Right atrium auricular region (tissue), 2 donors: ENCODE measurements at places on chromosomes 5 and 9. TPM values are rescaled to one million over a fixed set of nuclear protein-coding genes. Genes with fewer than 3 reads are reported as not detected.

CCDC183 gene
- total RNA-seq: 2.3 TPM

PLAC8L1 gene
- not detected for total RNA-seq

WDR38 gene
- total RNA-seq: not detected

DNA sequence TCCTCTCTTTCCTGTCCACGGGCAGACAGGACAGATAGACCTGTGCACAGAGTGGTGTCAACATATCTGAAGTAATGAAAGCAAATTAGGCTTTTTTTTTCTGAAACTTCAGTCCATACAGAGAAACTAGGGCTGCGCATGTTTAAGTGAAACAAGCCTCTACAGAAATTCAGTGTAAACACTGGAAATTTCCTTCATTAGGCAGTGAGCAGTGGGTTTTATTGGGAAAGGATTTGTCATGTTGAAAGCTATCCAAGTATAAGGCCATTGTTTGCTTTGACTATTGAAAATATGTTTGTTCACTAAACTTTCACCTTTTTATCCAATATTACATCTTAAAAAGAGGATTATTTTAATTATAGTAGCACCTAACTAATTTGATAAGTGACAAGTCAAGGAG is 161.2 kb downstream of the AOPEP start:
- DNase-seq: no peak
- no peak overlapping the region for H3K27ac ChIP-seq
- H3K4me1 ChIP-seq: peaks cover 26% of the 10 kb centered on the region
- no peaks in the 10 kb centered on the region for H3K27me3 ChIP-seq

DNA sequence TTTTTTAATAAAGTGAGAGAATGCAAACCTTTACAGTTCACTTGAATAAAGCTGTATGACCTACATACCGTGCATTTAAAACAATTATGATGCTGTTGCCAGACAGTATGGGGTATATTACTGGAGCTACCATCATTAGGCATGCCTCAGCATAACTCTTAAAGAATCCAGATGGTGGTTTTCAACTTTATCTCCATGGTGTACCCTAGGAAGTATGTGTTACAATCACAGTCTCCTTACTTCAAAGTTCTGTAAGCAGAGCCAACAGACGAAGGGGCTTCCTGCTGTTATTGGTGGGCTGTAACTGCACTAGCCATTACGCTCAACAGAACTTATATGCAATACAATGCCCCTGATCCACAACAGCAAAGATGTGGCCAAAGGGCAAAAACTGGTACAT is 803.3 kb downstream of the DTWD2 start:
- no peak overlapping the region for H3K27ac ChIP-seq
- H3K4me1 ChIP-seq: no peaks in the 10 kb centered on the region
- DNase-seq: no peak
- H3K27me3 ChIP-seq: no peaks in the 10 kb centered on the region
- H3K36me3 ChIP-seq: no peaks in the 10 kb centered on the region
- H3K4me3 ChIP-seq: no peak overlapping the region

DNA sequence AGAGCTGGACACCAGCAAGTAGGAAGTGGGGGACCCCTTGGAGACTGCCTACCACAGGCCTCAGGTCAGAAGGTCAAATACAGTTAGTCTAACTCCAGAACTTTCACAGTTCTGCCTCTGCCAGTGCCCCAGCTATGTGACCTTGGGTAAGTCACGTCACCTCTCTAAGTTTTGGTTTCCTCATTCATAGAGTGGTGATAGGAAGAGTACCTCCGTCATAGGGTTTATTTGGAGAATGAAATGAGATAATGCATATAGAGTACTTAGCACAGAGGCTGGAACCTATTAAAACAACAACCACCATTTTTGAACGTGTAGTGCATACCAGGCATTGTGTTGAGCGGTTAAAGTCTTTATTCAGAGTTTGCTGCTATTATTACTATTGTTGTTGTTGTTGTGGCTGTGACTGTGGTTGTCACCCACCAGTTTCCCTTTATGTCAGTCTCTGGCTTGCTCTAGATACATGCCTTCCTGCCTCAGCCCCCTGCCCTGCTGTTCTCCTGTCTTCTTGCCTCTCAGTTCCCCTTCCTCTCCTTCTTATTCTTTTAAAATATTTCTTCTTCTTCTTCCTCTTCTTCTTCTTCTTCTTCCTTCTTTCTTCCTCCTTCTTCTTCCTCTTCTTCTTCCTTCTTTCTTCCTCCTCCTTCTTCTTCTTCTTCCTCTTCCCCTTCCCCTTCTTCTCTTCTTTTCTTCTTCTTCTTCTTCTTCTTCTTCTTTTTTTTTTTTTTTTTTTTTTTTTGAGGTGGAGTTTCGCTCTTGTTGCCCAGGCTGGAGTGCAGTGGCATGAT is 67.8 kb downstream of the RALGPS1 start:
- DNase-seq: no peak
- no peak overlapping the region for H3K27ac ChIP-seq
- no peak overlapping the region for H3K4me3 ChIP-seq
- H3K27me3 ChIP-seq: no peaks in the 10 kb centered on the region
- H3K4me1 ChIP-seq: no peaks in the 10 kb centered on the region
- no peaks in the 10 kb centered on the region for H3K36me3 ChIP-seq

DNA sequence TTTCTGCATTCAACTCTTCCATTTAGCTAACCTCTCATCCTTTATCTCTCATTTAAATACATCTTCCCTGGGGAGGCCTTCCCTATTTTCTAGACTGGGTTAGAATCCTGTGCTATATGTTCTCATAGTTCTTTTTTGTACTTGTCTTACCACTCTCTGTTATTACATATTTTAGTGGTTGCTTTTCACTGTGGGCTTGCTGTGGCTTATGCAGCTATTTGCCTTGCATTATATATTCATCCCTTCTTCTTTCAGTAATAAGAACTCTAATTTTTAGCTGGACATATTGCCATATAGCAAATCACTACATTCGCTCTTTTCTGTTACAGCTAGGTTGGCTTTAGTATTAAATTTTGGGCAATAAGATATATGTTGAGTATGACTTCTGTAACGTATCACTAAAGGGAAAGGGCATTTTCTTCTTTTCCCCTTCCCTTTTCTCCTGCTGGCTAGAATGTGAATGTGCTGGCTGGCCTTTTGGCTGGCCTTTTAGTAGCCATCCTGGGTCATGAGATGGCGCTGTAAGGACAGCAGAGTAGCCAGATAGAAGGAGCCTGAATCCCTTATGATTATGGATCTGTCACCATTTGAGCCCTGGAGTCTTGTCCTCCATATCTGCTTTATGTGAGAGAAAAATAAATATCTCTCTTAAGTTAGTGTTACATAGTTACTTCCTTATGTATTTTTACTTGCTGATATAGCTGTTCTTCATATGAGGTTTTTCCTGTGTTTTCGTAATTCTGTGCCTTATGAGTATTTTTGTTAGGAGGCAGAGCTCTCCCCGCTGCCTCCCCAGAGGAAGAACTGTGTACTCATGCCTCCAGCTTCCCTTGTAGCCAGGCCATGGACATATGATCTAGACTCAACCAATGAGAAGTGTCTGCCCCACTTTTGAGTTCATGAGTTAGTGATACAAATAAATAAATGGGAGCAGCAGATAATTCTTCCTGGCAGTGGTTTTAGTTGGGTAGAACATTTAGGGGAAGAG is 65.8 kb downstream of the NDUFAF2 start:
- no peak for DNase-seq
- no peaks in the 10 kb centered on the region for H3K4me1 ChIP-seq
- no peaks in the 10 kb centered on the region for H3K27me3 ChIP-seq
- H3K36me3 ChIP-seq: no peaks in the 10 kb centered on the region
- H3K27ac ChIP-seq: no peak overlapping the region
- H3K4me3 ChIP-seq: no peak overlapping the region

- no peak overlapping the region for H3K27ac ChIP-seq
- no peak overlapping the region for H3K4me3 ChIP-seq
- H3K27me3 ChIP-seq: no peaks in the 10 kb centered on the region
- no peak for DNase-seq
Measured at GRCh38 chr9:137514691-137515337, 35.4 kb downstream of the PNPLA7 start.

GRCh38 chr5:147417135-147417813 is 92.6 kb downstream of the DPYSL3 start:
- peaks cover 41% of the 10 kb centered on the region for H3K36me3 ChIP-seq
- H3K27ac ChIP-seq: peak overlapping the region; percentile 52

DNA sequence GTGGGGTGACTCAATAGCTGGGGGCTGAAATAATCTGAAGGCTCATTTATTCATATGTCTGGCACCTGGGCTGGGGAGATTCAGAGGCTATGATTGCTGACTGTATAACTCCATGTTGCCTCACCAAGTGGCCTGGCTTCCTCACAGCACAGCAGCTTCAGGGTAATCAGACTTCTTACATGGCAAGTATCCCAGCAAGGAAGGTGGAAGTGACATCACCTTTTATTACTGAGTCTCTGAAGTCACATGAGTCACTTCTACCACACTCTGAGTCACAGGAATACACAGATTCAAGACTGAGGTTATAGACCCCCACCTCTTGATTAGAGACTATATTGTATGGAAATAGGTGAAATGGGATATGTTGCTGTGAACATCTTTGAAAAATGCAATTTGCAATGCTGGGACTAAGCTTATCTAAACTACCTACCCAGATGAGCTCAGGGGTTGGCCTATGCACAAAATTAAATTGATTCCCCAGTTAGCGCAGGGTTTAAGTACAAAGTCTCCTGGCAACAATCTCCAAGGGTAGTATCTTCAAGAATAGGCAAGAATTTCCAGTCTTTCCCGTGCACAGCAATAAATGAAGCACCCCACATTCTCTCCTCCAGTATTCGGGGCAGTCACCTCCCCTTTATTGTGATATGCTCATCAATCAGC is 553.1 kb downstream of the LRRC70 start:
- no peaks in the 10 kb centered on the region for H3K27me3 ChIP-seq
- H3K4me3 ChIP-seq: no peak overlapping the region
- DNase-seq: no peak
- H3K4me1 ChIP-seq: no peaks in the 10 kb centered on the region
- no peaks in the 10 kb centered on the region for H3K36me3 ChIP-seq
- no peak overlapping the region for H3K27ac ChIP-seq

DNA sequence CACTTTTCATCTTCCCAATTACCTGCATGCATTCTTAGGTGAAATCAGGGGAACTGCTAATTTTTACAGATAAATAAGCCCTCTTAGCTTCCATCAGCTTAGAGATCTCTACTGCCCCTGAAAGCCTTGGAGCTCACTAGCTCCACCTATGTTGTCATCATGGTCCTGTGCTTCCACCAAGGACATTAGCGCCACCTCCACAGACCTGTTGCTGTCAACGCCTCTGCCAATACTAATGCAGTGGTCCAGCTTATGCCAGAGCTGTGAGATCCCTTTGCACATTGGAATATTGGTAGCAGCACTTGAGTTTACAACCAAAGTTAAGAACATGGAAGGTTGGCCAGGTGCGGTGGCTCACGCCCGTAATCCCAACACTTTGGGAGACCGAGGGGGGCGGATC is 7.7 kb upstream of the SHISAL2B start:
- H3K36me3 ChIP-seq: no peaks in the 10 kb centered on the region
- no peak overlapping the region for H3K4me3 ChIP-seq
- DNase-seq: no peak
- no peaks in the 10 kb centered on the region for H3K4me1 ChIP-seq
- no peaks in the 10 kb centered on the region for H3K27me3 ChIP-seq

DNA sequence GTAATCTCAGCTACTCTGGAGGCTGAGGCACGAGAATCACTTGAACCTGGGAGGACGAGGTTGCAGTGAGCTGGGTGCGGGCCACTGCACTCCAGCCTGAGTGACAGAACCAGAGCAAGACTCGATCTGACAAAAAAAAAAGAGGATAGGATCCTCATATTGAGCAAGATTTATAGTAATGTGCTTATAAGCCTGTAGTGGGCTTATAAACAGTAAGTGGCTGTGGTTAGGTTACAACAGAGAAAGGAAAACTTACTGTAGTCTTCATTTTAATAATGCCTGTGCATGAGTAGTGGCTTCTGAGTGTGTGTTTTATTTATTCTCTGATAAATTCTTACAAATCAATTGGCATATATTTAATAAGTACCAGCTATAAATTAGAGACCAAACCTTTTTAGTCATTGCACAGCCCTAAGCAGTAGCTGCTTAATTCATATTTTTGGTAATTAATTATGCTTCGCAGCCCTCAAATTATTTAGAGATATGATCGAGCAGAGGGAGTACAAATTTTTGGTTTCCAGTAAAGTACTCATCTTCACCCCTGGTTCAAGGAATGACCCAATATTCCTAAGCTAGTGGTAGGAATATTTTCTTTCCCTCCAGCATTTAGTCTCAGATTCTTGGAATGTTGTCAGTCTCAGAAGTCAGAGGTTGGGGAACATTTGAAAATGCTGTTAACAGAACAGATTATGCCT is 73.8 kb upstream of the KLF9 start:
- no peak for DNase-seq
- peak overlapping the region; percentile 47 for H3K27ac ChIP-seq
- H3K27me3 ChIP-seq: no peaks in the 10 kb centered on the region

DNA sequence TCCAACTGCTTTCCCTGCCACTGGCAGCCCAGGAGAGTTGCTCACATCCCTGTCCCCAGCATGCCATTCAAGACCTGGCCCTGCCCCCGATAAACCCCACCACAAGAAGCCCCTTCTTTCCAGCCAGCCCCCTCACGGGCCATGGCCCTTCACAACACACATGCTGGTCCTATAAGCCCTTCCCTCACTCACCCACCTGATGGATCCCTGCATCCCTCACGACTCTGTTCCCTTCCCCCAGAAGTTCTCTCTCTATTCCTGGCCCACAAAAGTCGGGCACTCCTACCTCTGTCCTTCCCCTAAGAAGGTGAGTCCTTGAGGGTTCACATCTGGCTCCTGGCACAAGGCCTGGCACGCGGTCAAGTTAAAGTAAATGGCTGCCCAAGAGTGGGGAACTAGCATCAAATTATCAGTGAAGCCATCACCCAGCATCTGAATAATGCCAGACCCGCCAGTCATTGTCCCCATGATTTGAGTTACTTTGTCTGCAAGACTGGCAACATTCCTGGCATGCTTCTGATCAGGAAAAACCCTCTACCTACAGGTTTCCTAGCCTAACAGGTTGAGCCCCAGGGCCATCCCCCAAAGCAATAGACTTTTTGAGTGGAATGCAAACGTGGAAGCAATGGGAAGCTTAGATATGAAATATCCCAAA is 65.9 kb downstream of the CRB2 start:
- no peak overlapping the region for H3K27ac ChIP-seq
- H3K4me1 ChIP-seq: no peaks in the 10 kb centered on the region
- no peak overlapping the region for H3K4me3 ChIP-seq
- no peaks in the 10 kb centered on the region for H3K27me3 ChIP-seq
- H3K36me3 ChIP-seq: no peaks in the 10 kb centered on the region
- DNase-seq: no peak

- peaks cover 33% of the 10 kb centered on the region for H3K4me1 ChIP-seq
- H3K27me3 ChIP-seq: no peaks in the 10 kb centered on the region
- H3K27ac ChIP-seq: no peak overlapping the region
- H3K36me3 ChIP-seq: no peaks in the 10 kb centered on the region
Measured at GRCh38 chr9:95497772-95498171, 19.0 kb downstream of the PTCH1 start.

- no peaks in the 10 kb centered on the region for H3K27me3 ChIP-seq
- peaks cover 10% of the 10 kb centered on the region for H3K36me3 ChIP-seq
- H3K4me1 ChIP-seq: peaks cover 51% of the 10 kb centered on the region
- H3K4me3 ChIP-seq: no peak overlapping the region
- no peak for DNase-seq
Measured at GRCh38 chr5:32163785-32164184, 10.3 kb downstream of the GOLPH3 start.
